Myocyte (in vitro differentiated cells): ENCODE measurements at places on chromosomes 16 and 17.

DNA sequence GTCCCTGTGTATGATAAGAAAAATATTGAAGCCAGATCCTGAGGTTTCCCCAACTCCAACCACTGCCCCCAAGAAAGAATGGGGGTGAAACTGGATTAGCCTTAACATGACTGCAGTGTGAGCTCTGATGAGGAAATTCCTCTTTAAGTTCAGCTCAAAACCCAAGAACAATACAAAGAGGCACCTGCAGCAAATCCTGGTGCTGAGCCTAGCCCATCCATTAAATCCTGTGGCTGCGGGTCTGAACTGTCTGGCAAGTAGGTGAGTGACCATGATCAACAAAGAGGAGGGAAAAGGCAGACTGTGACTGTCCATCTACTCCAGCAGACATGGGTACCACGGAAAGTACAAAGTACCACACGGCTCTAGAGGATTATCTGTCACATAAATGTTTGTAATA lies 64.2 kb downstream of the CREBBP start:
- no peak for DNase-seq

GRCh38 chr17:66468241-66469087 lies 166.1 kb downstream of the PRKCA start:
- no peak for DNase-seq

- no peak for DNase-seq
Observed at GRCh38 chr16:28058839-28059589, 4.5 kb downstream of the GSG1L start.

GRCh38 chr16:66575060-66575459 lies 4.2 kb upstream of the CMTM2 start:
- no peak for DNase-seq

DNA sequence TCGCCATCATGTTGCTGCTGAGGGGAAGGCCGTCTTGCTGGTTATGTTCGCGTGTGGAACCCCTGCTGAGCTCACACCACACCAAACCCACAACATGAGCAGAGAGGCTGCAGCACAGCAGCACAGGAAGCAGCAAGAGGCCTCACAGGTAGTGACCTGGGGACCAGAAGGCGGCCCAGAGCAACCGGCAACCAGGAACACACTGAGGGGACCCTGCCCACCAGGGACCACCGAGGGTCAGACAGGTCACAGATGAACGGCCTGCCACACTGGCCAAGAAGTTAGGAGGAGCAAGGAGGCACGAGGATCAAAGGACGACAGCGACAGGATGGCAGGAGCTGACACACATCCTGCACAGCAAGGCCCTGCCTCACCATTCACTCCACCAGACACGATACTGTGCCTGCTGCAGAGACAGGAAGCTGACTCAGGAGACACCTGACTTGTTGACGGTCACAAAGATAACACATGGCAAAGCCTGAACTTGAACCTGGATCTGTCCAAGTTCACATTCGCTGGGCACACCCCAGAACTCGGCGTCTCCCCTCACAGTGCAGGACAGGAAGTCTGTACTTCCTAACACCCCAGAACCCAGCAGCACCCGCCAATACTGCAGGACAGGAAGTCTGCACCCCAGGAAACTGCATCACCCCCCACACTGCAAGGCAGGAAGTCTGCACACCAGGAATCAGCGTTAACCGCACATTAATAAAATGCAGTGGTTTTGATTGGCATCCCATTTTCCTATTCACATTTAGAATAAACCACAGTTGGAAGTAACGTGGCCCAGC lies 98.5 kb downstream of the ZNF778 start:
- peak; percentile 54 for DNase-seq

DNA sequence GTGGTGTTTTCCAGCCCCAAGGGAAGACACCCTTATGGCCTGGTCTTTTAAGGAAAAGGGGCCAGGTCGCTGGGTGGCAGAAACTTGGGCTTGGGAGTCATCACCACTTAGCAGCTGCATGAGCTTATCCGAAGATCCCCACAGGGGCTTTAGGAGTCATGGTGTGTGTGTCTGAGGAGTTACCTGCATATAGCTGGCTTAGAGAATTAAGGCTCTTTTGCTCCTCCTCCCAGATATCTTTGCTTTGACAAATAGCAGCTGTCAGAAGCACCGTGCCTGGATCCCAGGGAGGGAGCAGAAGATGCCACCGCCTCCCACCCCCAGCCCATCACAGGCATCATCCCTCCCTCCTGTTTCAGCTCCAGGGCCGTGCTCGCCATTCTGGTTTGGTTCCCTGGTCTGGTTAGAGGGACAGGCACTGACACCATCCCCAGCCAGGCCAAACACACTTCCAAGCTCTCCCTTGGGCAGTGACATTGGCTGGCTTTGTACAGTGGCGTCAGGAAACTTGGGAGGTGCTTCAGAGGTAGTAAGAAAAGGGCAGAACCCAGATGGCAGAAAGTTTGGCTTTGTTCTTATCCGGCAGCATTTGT lies 17.4 kb downstream of the LDHD start:
- DNase-seq: no peak

DNA sequence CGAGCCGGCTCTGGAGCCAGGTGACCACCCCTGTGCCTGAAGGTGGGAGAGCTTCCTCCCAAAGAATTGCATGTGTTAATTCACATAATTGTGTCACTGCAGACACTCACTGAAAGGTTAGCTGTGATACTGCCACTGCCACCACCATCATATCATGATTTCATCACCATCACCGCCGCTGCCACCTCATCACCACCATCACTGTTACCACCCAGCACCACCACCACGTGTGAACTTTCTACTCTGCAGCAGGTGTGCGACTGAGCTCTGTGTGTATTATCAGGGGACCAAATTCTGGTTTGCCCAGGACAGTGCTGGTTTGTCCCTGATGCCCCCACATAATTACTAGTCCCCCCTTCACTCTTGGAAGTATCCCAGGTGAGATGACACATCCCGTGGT lies 15.2 kb downstream of the BCAR1 start:
- DNase-seq: no peak

GRCh38 chr17:47257651-47258339 lies 4.2 kb downstream of the ITGB3 start:
- peak; percentile 92 for DNase-seq

DNA sequence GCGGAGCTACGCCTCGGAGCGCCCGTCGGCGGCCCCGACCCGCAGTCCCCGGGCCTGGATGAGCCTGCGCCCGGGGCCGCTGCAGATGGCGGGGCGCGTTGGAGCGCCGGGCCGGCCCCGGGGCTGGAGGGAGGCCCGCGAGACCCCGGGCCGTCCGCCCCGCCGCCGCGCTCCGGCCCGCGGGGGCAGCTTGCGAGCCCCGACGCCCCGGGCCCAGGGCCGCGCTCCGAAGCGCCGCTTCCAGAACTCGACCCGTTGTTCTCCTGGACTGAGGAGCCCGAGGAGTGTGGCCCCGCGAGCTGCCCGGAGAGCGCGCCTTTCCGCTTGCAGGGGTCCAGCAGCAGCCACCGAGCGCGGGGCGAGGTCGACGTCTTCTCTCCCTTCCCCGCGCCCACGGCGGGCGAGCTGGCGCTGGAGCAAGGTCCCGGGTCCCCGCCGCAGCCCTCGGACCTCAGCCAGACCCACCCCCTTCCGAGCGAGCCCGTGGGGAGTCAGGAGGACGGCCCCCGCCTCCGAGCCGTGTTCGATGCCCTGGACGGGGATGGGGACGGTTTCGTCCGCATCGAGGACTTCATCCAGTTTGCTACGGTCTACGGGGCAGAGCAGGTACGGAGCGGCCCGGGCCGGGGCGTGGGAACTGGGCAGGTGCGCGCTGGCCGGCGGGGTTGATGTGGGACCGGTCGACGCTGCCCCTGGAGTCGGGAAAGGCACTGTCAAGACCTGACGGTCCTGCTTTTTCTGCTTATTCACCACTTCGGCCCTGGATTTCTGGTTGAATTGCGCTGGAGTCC lies 861 bp downstream of the RAB11FIP3 start:
- no peak for DNase-seq
